RCC 7860 (cell line): ENCODE measurements at places on chromosomes 6 and 20.

DNA sequence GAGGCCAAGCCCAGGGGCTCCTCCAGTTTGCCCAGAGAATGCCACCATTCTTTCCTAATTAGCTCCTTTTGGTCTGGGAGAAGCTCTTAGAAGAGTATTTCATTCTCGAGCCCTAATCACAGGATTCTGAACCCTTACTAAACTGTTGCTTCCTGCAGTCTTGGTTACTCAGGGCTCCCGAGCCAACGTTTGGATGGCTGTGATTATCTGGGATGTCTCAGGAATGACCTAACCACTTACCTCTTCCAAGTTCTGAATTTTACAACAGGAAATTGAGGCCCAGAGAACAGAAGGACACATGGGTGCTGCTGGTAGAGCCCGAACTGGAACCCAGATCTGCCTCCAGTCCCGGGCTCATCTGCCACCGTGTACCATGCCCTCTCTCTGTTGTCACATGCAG, 22.2 kb upstream of the PNPLA1 start:
- no peak for DNase-seq

DNA sequence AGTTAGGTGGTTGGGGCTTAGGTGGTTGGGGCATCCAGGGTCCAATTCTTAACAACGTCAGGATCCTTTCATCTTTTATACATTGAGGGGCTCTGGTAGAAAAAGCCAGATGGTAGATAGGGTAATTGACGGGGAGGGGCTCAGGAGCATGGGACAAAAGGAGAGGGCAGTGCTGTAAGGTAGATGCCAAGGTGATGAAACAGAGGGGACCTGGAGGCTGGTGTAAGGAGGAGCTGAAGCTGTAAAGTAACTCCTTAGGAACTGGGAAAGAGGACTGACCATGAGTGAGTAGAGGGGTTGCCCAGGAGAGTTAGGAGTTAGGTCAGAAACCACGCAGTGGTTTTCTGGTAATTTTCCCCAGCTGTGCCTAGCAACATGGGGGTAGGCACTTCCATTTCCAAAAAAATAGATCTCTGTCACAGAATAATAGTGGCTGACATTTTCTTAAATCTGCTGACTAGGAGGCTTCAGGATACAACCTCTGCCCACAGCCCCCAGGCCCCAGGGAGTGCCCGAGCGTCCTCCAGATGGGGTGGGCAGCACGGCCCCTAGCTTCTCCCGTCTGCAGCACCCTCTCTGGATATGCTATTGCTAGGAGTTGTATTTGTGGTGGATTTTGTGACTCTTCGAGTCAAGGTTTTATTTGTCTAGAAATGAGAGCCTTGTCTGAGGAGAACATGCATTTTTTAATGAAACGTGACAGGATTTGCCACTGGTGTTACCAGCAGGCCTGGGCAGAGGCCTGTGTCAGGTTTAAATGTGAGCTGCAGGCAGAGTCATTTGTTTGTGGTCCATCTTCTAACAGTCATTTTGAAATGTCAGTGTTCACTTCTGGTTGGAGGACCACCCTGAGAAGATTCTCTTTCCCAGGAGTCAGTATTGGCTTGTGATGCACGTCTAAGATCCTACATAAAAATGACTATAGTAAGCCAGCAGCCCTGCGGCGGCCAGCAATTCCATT, 44.6 kb downstream of the TULP4 start:
- no peak for DNase-seq

DNA sequence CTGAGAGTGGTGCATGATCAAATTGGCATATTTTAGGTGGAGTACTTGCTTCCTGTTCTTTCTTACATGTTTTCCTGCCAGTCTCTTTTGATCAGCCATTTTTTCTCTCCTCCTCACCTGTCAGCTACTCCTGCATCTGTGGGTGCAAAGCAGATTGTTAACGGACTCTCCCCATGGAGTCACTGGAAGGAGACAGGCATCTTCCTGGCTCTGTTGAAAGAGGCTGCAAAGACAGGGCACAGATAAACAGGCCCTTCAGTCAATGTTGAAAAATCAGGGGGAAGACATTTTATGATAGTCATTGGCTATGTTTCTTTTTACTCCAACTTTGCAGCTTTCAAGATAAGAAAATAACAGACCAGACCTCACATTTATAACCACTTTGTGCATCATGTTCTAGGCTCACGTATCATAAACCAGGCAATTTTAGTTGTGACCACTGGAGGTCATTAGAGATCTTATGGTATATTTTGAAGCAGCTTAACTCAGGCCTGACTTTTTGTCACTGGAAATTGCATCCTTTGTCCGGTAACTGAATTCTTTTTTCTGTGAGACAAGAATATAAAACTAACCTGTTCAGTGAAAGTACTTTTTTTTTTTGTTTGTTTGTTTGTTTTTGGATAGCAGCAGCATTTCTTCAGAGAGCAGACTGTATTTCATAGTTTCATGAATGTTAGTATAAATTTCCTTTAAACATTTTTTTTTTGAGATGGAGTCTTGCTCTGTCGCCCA, 20.1 kb downstream of the ECT2L start:
- DNase-seq, result peak; percentile 68

DNA sequence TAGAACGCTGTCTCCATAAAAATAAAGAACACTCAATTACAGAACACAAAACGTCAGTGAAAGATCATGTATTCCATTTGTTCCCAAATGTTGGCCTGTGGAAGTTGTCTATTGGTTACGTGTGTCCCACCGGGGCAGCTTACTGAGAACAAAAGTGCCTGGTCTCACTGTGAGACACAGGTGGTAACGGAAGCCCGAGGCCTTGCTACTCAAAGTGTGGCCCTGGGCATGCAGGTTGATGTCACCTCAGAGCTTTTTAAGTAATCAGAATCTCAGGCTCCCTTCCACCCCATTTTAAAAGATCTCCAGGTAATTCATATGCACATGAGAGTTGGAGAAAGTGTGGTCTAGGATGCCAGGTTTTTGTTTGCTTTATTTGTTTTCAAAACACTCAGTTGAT, 422.5 kb upstream of the OPRM1 start:
- no peak for DNase-seq

- no peak for DNase-seq
Measured at GRCh38 chr6:139600919-139601475, 226.5 kb upstream of the CITED2 start.

DNA sequence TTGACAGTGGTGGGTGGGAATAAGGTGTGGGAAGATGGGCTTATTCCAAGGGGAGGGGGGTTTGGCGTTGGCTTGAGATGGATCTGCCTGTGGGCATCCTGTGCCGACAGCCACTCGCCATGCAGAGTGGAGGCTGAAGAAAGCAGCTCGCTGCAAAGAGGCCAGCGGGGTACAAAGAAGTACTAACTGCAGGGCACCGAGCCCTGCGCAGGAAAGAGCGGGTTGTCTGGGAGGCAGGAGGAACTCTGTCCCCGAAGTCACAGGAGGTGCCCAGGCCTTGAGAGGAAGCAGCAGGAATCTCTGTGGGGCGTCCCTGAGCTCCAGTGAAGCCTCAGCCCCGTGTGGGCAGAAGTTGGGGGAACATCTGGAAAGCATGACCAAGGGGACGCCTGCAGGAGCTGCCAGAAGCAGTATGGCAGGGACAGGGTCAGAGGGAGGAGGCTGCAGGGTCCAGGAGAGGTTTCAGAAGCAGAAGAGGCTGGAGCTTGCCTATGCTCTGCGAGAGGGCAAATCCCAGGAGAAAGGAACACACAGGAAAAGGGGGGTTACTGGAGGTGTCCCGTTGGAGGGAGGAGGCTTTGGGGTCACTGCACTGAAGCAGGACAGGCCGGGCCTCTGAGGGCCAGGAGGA, 77.2 kb downstream of the THBS2 start:
- no peak for DNase-seq

- DNase-seq, result no peak
Measured at GRCh38 chr6:41549673-41550072, 3.5 kb downstream of the FOXP4 start.

- no peak for DNase-seq
Measured at GRCh38 chr20:49037962-49038387, 8.1 kb upstream of the CSE1L start.

DNA sequence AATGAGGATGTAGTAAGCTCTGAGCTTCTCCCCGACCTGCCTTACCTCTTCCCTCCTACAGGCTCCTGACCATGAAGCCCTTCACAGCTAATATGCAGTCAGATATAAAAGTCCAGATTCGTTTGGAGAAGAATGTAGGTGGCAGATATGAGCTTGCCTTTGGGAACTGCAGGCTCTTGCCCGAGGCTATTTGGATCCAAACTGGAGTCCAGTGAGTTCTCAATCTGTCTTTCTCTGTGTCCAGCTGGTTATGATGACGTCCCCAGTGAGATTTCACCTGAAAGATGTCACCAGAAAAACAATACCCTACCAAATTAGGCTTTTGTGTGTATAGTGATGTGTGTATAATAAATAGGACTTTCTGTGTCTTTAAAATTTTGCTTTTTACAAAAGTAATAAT, 14.7 kb upstream of the BPIFA3 start:
- DNase-seq, result no peak

- DNase-seq, result peak; percentile 96
Measured at GRCh38 chr6:113352029-113352801, 504.9 kb upstream of the MARCKS start.
